ENCODE measurements at places on chromosomes 13 and 19.

DNA sequence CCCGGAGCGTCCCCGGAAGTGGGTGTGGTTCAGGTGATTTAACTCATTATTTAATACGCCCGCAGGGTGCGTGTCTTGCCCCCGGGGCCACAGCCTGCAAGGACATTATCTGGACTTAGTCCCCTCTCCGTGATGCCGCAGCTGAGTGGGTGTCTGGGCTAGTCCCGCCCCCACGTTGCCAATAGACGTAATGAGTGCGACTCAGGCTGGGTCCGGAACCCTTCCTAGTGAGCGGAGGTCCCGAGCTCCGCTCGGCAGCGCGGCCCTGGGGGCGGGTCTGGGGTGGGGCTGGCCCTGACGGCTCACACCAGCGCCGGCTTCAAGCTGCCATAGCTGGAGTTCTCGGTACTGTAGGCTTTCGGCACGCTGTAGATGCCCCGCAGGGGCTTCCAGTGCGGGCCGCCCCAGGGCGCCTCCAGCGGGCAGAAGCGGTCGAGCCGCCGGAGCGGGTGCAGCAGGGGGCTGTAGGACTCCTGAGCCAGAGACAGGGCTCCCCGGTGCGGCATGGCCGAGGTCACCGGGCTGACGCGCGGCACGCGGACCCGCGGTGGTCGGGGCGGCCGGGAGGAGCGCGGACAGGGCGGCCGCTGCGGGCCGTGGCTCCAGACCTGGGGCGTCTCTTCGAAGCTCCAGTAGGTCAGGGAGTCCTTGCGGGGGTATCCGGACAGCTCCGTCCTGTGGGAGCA is 918 bp upstream of the LHB start:
- DNase-seq: peak; percentile 50

DNA sequence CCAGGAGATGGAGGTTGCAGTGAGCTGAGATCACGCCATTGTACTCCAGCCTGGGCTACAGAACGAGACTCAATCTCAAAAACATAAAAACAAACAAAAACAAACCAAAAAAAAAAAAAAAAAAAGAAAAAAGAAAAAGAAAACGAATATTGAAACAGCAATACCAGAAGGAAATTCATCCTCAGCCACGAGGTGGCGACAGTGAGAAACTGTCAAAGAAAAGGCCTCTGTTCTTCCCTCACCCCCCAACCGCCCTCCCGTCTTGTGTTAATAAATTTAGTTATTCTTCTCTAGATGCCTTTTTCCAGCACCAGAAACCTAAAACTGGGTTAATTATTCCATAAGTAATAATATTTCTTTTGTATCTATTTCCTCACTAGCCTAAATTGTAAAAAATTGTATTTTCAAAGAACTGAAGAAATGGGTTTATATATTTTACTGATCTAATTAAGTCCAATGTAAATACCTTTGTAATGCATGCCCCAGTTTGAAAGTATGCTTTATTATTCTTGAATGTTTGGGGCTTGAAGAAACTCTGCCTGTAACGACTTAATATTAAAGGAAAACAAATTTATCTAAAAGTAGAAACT is 38.6 kb downstream of the LIG4 start:
- no peak for DNase-seq

DNA sequence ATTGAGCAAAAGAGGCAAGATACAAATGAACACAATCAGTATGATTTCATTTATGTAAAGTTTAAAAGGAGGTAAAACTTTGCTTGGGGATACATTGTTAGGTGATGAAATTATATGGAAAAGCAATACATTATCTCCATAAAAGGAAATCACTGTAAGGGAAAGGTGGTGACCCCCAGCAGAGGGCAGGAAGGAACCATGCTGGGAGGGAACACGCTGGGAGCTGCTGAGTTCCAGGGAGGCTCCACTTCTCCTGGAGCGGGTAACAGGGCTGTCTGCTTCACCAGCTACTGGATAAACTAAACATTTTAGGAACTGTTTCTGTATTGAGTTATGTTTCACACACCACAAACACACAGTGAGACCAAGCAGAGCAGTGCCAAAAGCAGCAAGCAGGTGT is 91.2 kb downstream of the KATNAL1 start:
- no peak for DNase-seq

DNA sequence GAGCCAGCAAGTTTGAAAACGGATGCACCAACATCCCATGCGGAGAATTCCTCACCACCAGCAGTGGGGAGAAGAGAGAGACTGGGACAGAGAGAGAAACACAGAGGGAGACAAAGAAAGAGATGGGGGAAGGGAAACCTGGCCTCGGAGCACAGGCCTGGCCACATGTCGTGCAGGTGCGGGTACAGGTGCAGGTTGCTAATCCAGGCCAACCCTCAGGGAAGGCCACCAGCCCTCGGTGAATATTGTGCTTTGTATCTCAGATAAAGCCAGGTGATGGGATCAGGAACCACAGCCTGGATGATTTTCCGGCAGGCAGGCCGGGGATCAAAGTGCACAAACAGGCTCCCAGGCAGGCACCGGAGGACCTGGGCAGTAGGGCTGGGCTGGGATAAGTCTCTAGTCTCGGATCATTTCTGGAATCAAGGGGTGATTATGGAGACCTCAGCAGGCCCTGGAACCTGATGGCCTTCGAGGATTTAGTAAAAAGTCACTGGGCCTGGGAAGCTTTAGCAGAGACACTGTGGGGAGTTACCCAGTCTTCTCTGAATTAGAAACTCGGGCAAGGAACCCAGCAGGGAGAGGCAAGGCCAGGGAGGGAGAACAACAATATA is 3.7 kb downstream of the GAS6 start:
- no peak for DNase-seq

GRCh38 chr13:26133851-26134250 is 82.0 kb upstream of the SHISA2 start:
- no peak for DNase-seq

GRCh38 chr13:77168237-77168636 is 141.3 kb upstream of the FBXL3 start:
- no peak for DNase-seq

- DNase-seq: no peak
These were observed 35.8 kb upstream of the MEDAG start for GRCh38 chr13:30870049-30870884.

GRCh38 chr13:113443991-113444390 is 9.3 kb downstream of the ADPRHL1 start:
- DNase-seq: no peak

DNA sequence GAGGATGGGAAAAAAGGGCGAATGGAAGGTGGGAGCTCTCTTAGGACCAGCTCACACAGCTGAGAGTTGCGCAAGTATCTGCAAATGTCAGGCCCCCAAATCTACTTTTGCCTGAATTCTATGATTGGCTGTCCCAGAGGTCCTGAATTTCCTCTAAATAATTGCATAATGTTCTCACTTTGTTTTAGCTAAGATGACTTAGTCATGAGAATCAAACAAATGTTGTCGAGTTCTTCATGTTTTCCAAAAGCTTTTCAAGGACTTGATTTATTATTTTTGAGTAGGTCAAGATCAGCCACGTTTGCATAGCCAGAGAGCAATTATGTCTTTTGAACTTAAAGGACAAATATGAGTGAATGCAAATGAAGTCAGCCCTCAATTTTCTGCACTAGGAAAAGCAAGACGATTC is 246.6 kb upstream of the MAB21L1 start:
- DNase-seq: no peak

DNA sequence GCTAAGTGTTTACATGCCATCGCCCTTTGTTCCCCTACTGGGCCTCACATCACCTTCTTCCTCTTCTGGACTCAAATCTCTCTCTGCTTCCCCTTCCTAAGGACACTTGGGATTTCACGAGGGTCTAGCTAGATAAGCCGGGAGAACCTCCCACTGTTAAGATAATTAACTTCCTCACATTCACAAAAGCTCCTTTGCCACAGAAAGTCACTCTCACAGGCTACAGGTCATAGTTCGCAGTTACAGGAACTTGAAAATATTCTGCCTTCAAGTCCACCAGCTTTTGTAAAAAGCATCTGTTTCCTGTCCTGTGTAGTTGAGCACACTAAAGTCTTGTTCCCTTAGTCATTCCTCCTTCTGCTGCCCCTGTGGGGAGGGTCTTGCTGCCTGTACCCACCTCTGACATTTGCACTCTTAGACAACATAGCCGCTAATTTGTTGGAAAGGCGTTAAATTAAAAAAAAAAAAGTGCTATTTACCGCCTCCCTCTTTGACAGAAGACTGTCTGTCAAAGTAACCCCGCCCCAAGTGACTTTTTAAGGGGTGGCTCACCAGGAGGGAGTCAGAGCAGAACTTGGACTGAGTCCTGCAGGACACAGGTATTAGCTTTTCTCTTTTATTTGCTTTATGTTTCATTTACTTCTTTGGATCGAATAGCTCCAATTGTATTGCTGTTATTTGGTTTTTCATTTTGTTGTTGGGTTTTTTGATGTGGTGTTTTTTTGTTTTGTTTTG is 26.8 kb upstream of the CEACAM21 start:
- peak; percentile 53 for DNase-seq

DNA sequence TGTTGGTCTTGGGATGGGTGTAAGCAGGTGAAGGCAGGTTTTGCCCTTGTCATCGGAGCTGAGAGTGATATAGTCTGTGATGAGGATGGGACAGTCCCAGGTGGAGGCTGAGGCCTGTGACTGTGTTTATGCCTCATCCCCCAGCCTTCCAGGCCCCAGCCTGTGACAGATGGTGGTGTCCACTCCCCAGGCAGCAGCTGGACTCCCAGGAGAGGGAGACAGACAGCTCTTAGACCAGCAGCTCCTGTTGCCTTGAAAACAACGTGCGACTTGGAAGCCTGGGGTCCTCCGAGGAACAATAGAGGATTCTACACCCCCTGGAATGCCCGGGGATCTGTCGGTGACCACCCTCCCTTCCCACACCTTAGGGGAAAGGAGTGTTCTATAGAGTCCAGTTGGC is 63.8 kb downstream of the CHST8 start:
- DNase-seq: no peak

- DNase-seq: no peak
These were observed 533 bp downstream of the TNFSF9 start for GRCh38 chr19:6531163-6531955.

- no peak for DNase-seq
These were observed at the start of gene UHRF1 for GRCh38 chr19:4909156-4909896. Gene UHRF1, plus strand, starts transcription at chr19:4909501. Its CDS starts 1,385 bp downstream, at chr19:4910886.

DNA sequence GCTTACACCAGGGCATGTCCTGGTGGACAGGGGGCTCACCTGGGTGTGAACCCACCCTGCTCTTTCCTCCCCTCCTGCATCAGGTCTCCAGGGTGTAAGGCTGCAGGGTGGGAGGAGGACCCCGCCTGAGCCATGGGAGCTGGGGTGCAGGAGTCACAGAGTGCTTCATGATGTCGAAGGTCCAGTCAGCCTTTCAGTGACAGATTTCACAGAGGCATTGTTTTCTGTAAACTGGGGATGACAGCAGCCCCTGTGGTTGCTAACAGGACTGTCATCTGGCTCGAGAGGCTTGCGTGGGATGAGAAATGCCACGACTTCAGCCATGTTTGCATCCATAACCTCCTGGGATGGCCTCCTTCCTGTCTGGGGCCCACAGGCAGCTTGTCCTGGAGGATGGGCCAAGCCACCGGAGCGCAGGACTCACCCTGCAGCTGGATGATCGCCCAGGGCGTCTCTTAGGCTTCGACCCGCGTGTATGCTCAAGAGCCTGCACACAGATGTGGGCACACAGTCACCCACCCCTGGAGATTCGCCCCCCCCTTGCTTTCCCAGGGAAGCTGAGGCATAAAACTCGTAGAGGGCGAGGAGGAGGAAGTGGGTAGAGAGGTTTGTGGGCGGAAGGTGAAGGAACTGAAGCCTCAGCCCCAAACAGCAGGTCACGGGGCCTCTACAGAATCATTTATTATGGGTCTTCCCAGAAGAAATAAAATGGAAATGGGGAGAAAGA is 4.9 kb downstream of the NANOS3 start:
- no peak for DNase-seq

GRCh38 chr13:73141292-73141771 is 82.5 kb downstream of the KLF5 start:
- DNase-seq: no peak

DNA sequence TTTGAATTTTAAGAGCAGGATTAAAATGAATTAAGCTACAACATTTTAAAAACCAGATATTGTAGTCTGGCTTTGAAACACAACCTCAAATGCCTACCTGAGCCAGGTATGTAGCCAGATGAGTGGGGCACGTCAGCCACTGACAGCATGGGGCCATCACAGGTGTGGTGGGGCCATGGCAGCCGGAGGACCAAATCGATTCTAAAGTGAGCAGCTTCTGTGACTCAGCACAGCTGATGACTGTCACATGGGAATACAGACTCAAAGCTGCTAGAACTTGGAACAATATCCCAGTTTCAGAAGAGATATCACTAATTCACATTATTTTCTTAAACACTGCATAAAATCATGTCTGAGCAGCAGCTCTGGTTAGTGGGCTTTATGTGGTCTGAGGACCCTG is 52.8 kb downstream of the SERP2 start:
- no peak for DNase-seq

DNA sequence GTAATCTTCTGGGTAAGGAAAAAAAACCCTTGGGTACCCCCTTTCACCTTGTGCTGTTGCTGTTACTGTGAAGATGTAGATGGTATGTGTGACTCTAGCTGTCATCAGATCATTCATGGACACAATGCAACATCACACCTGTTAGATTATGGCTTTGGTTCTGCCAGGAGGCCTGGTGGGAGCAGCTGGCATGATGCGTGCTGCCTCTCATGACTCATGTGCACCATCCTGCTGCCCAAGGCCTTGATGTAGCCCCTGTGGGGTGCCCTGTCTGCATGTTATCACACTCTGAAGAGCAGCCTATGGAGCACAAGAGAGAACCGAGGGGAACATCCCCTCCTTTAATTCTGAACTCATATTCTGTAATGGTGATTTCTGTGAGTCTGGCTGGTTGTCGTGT is 57.7 kb upstream of the TEX29 start:
- no peak for DNase-seq

DNA sequence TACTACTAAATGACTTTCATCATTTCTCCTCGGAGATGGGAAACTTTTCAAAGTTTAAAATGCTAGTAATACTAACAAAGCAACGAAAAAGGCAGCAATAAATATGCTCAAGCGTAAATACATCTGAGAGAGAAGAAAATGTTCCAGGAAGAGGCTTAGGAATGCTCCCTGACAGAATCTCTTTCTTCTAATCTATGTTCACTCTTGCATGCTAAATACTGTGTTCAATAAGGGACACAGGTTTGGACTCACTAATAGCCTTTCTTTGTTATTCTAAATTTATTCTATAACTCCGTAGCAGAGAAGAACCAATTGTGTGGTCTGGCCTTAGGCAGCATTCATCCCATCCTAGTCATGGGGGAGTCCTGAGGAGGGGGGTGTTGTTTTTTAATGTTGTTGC is 823.0 kb downstream of the PCDH9 start:
- DNase-seq: no peak

DNA sequence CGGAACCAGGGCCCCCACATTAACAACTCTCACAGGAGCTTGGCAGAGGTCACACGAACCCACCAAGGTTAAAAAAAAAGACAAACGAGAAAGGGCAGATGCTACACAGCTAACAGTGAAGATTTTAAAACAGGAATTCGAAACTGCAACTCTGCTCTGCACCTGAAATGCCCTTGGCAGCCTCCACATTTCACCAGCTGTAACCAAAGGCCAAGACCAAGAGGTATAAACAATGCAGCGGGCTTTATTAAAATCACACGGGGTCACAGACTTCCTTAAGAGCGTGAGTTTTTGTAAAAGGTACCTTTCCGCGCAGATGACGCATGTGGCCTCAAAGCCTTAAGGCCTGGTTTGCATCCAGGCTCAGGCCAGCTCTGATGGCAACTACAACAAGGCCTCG is 88.2 kb downstream of the STK24 start:
- no peak for DNase-seq
